AG08396 (cell line): ENCODE measurements at places on chromosomes 5 and 9.
A peak's percentile ranks its signal among the peaks of the same experiment; 100 is the strongest.

DNA sequence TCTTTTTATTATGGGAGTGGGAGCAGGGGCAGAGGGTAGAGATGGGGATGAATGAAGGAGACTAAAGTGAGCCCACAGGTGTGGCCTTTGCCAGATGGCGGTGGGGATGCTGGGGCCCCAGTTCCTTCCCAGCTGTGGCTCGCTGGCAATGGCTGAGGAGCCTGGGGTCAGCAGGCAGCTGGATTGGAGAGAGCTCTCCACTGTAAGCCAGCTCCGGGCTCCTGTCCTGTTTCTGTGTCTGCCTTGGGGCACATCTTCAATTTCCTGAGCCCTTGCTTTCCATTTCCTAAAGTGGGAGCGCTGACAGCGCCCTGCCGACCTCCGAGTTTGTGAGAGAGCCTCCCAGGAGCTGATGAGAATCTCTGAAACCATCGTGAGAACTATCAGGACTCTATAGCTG lies 75.6 kb upstream of the SPRY4 start:
- no peak for DNase-seq

DNA sequence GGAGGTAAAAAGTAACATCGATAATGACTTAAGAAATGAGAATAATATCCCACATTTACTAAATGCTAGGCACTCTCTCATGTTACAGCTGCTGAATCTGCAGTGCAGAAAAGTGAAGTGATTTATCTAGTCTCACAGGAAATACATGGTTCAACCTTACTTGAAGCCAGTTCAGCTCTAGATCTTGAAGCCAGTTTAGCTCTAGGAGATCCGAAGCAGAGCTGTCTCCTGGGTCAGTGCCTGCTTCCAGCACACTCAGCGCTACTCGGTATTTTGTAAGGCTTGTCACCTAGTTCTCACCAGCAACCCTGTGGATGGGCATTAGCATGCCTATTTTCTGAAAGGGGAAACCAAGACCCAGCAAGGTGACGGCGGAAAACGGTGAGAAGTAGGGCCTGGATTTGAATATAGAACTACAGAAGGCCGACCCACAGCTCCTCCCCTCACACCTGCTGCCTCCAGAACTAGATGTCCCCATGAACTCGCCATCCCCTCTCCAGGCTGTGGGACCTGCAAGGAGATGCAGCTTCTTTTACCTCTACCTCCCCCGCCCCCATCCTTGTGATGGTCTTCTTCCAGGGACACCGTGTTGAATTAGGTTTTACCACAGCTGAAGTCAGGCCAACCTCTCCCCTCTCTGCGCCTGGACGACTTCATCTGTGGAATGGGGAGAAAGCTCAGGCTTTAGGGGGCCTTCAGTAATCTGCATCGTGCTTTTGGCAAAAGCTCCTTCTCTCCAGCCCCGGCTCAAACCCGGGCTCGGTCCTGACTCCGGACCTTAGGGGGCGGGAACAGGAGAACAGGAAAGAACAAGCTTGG lies 4.4 kb upstream of the MSX2 start:
- DNase-seq = no peak

- DNase-seq = no peak
Observed at GRCh38 chr9:128253991-128254346, 21.8 kb downstream of the GOLGA2 start.

GRCh38 chr5:77957516-77957915 lies 181.4 kb upstream of the TBCA start:
- DNase-seq = no peak

GRCh38 chr5:132424167-132424880 lies 54.8 kb downstream of the SLC22A5 start:
- DNase-seq = no peak

DNA sequence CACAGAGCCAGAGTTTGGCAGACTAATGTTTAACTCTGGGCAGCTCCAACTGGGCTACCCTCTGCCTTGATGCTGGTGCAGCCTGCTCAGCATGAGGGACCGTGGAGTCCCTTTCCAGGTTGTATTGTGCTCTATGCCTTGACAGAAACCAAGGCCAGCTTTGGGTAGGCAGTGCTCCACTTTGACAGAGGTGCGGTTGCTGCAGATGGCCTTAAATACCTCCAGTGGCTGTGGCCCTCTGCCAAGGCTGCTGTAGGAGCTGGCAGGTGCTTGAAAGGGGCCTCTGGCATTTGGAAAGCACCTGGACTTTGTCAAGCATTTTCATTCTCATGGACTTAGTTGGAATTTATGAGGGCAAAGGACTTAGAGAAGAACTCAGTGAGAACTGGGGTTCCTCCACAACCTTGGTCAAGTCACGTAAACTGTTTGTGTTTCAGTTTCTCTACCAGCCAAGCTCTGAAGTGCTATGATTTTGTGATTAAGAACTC lies 249.7 kb upstream of the ZNF462 start:
- no peak for DNase-seq

DNA sequence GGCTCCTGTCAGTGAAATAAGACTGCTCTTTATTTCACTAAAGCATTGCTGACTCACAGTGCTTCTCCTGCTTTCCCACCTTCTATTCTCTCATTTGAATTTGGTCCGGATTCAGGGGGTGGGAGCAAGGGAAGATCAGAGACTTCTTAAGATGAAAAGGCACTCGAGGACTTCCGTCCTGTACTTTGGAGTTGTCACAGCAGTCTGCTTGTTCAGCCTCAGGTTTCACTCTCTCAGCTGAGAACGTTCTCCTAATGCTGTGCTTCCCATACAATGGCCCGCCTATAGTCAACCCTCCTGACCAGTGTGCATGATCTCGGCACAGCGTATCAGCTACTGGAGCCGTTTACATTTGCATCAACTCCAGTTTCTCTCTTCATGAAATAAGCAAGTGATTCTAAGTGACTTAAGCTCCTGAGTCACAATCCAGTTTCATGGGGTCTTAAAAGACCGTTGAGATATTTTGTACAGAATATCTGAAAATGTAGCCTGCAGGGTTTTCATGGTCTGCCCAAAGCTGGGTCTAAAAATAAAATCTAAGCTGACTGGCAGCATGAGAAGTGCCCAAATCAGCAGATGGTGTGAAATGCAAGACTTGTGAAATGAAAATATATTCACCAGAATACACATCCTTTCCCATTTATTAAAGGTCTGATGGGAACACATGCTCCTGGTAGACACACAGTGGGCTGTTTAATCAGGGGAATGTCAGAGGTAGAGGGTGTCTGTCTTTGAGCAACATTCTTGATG lies 145.0 kb downstream of the ADCY2 start:
- DNase-seq = no peak

- peak; percentile 8 for DNase-seq
Observed at GRCh38 chr9:86925686-86926085, 21.6 kb downstream of the GAS1 start.
